NCI-H82 (cell line): ENCODE measurements at places on chromosomes 3 and 15.

DNA sequence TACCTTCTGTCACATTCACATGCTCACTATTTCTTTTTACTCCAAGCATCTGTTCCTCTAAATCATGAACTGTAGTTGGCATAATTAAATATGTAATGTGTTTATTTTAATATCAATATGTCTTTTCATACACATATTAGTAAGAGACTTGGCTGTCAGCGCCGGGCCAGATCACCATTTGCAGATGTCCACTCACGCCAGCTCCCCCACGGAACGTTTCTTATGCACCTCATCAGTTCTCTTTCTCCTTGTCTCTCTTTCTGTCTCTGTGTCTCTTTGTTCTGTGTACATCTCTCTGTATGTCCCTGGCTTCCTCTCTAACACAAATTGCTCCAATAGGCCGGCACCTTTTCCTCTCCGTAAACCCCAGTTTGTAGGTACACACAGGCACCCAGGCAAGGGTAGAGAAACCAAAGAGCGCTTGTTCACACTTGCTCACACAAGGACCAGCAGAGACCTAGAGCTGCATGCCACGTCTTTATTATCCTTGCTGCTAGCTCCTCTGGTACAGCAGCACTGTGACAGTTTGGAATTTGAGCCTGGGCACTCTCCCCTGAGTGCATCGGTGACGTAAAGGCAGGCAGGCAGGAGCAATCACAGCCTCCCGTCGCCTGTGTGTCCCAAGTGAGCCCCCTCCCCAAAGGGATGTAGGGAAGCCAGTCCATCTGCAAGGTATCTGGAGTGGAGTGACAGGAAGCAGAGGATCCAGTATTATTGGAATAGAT is 40.4 kb downstream of the CACNA1D start:
- no peak for DNase-seq

DNA sequence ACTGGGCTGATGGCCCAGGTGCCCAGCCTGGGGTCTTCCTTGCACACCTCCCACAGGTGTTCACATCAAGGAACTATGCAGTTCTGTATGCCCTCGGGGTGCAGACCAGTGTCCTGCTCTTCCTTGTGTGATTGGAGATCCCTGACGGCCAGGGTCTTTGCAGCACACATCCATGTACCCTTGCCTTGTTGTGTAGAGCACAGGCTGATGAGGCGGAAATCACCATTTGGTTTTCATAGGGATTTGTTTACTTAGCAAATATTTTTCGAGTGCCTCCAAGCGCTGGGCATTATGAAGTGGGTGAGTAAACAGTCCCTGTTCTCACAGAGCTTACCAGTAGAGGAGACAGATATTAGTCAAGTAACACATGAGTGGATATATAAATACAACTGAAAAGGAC is 209.3 kb upstream of the UMPS start:
- no peak for DNase-seq

DNA sequence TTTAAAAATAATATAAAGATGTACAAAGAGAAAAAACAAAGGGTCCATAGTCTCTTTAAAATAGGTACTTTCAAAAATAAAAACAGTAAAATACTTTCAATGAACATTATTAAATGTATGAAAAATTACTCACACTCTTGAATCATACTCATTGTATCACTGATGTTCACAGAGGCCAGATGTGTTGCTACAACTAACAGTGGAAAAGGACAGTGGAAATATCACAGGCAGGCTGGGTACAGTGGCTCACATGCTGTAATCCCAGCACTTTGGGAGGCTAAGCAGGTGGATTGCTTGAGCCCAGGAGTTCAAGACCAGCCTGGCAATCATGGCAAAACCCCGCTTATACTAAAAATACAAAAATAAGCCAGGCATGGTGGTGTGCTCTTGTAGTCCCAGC is 26.8 kb downstream of the NPHP3 start:
- no peak for DNase-seq

GRCh38 chr3:177055605-177056571 is 141.4 kb downstream of the TBL1XR1 start:
- DNase-seq, result peak; percentile 57

DNA sequence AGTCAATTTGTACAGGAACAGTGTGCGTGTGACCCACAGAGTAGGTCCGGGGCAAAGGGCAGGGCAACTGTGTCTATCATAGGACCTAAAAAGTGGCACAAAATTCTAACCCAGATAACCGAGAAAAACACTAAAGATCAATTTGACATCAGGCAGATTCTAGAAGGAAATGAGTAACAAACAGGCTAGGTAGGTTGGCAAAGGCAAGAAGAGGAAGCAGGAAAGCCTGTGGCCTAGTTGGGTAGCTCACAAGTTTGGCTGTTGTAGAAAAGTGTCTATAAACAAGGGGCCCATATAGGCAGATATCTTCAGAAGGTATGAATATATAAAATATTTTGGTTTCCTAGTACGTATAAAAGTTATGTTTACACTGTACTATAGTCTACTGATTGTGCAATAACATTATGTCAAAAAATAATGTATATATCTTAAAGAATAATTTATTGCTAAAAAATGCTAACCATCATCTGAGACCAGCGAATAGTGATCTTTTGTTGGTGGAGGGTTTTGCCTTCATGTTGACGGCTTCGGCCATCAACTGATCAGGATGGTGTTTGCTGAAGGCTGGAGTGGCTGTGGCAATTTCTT is 13.3 kb upstream of the OR5K1 start:
- DNase-seq, result no peak

DNA sequence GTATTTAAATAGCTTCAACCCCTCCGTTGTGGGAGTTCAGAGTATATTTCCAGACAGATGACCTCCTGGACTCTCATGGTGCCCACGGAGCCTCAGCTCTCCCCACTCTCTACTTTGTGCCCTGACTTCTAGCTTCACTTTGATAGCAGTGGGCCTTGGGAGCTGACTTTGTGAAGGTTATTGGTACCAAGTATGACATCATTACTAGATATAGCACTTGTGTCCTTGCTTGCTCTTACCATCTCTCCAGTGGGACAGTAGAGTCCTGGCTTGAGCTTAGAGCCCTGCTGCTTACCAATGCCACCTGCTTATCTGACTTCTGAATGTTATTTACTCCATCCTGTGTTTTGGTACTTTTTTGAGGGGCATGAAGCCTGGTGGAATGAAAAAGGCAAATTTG is 53.4 kb downstream of the PPM1L start:
- no peak for DNase-seq

DNA sequence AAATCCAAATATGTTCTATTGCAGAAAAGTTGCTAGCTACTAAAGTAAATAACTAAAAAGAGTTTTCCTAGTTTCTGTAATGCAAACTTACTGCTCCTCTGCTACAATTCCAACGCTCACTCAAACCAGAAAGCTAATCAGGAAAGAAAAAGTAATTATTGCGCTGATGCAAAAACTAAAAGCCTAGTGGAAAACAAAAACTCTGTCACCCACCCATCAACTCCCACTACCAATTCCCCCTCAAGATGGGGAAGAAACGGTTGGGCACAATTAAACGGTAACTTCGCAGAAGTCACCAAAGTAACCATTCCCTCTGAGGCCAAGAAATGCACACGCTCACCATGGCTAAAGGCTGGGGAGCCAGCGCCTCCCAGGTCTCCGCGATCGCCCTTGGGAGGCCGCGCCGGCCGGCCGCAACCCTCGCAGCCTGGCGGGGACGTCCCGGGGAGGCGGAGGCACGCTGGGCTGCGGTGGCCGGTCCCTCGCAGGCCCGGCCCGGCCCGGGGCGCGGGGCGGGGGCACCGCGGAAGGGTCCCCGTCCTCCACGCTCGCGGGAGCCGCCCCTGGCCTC is 684 bp downstream of the SLTM start:
- peak; percentile 64 for DNase-seq

DNA sequence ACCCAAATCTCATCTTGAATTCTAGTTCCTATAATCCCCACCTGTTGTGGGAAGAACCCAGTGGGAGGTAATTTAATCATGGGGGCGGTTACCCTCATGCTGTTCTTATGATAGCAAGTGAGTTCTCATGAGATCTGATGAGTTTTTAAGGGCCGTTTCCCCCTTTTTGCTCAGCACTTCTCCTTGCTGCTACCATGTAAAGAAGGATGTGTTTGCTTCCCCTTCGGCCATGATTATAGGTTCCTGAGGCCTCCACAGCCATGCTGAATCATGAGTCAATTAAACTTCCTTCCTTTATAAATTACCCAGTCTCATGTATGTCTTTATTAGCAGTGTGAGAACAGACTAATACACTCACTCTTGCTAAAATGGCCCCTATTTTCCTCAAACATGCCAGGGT is 374.7 kb downstream of the TUSC7 start:
- no peak for DNase-seq

DNA sequence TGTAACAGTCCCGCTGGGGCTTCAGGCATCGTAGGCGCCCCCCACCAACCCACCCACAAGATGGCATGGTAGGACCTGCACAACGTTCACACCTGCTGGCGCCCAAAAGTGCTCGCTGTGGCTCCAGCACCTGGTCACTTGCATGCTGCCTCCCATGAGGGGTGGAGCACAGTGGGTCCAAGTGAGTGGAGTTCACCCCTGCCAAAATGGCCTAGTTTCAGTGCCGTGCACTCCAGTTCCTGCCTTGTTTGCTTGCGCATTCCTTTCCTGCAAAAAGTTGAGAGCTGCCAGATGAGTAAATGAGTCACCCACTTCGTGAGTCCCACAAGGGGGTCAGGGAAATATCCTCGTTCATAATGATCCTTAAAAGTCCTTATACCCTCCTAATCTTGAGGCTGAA is 788.7 kb upstream of the DPPA4 start:
- DNase-seq, result no peak

- DNase-seq, result no peak
These were observed 1025.0 kb downstream of the ZPLD1 start for GRCh38 chr3:103459815-103460214.

DNA sequence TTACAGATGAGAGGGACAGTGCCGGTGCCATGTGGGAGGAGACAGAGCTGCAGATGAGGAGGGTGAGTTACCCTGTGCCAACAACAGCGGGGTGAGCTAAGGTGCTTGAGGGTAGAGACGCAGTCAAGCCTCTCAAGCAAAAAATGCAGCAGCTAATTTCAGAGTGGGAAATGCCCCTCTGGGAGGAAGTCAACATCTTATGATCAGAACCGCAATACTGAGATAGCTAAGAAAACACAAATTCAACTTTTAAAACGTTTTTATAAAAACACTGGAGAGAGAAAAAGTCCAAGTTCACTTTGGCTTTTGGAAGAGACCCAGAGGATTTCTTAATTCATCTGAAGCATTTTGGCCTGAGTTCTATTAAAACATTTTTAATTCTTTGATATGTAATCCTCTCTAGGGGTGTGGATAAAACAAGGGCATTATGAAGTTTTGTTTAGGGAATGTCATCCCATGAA is 319.2 kb downstream of the SLC9A9 start:
- DNase-seq, result no peak

DNA sequence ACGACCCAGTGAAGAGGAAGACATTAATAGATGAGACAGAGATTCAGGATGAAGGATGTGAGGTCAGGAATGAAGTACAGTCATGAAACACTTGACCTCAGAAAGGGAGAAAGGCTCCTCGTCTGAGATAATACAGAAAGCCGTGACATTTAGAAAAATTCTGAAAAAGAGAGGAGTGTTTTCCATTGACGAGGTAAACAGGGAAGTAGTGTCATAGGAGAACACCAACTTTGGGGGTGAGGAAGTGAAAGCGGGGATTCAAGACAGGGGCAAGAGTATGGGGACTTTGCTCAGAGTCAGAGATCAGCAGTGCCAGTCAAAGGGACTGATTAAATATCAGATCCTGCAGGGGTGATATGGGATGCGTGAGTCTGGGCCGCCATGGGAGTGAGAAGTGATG is 160.9 kb downstream of the PLCL2 start:
- no peak for DNase-seq

- DNase-seq, result no peak
These were observed 110.0 kb upstream of the MEF2A start for GRCh38 chr15:99455789-99456160.

DNA sequence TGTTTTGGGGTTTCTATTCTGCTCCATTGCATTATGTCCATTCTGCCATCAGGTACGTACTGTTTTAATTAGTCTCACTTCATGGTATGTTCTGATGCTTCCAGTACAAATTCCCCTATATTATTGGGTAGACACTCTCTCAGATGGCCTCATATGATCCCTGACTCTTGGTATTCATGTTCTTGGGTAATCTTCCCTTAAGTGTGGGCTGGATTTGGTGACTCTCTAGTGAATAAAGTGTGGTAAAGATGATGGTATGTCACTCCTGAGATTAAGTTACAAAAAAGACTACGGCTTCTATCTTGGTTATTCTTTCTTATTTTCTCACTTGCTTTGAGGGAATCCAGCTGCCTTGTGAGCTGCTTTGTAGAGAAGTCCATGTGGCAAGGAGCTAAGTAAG is 89.6 kb upstream of the TBC1D5 start:
- DNase-seq, result no peak

GRCh38 chr3:33717616-33717865 is 513 bp downstream of the CLASP2 start:
- DNase-seq, result peak; percentile 71
